ENCODE measurements at places on chromosomes 12 and 14.

DNA sequence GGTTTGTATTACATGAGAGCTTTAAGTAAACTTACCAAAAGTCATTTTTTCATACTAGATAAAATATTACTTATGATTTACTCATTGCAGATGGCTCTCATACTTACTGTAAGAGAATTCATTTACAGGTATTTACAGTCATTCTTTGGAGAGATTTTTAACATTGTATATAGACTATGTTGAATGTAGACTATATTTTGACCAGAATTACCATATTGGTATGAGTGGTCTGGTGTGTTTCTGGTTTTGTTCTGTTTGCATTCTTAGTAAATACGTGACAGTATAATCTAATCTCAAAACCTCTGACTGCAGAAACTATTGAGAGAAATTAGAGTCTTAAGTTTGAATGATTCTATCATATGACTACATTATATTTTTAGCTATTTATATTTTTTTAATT, 91.1 kb downstream of the USP15 start:
- DNase-seq: no peak

- DNase-seq: no peak
These were observed 73.2 kb downstream of the HSD17B6 start for GRCh38 chr12:56836317-56836716.

GRCh38 chr12:107731366-107731765, 29.6 kb downstream of the PRDM4 start:
- DNase-seq: no peak

GRCh38 chr14:22466491-22466890, 122.5 kb downstream of the DAD1 start:
- DNase-seq: no peak

- no peak for DNase-seq
These were observed 12.1 kb downstream of the BHLHE41 start for GRCh38 chr12:26112703-26113147.

GRCh38 chr12:13102461-13103195, 839 bp downstream of the GSG1 start:
- peak; percentile 65 for DNase-seq

DNA sequence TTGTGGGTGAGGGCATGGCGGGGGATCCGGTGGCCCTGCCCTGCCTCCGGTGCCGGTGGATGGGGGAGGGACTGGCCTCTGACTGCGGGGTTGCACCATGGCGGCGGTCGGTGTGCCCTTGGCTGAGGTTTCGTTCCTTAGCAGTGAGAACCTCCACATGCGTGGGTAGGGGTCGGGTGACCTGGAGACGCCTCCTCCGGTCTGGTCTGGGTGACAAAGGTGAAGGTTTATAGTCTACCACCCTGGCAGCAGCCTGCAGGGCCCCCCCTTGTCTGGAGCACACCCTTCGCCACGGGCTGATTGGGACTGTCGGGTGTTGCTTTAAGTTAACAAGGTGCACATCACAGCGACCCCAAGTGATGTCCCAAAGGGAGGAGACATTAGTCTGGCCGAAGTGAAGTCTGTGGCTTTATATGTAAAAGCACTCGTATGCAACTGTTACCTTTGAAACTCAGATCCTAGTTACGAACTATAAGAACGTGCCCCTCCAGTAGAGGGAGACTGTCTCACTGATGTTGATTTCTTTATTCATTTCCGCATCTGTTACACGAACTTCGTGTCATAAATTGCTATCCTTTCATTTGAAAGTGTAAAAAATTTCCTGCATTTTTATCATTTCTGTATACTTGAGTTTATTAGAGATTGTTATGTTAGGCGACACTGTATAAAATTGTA, 74.4 kb downstream of the WDR20 start:
- DNase-seq: no peak

DNA sequence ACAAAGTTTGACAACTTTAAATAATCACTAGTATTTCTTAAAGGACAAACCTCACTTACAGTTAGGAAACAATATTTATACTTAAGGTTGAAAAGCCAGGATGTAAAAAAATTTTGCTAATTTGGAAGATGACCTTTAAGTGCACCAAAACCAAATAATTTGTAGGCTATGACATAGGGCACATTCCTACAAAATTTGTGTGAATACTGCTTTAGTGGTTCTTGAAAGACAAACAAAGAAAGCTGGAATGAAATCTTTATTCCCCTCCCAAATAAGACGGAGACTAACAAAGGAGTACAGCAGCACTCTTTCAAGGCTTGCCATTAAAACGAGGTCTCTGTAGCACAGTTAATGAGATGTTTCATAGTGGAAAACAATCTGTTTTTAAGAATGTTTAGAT, 45.6 kb downstream of the MSRB3 start:
- DNase-seq: no peak

- no peak for DNase-seq
These were observed 99.9 kb downstream of the PHETA1 start for GRCh38 chr12:111268738-111269572.

DNA sequence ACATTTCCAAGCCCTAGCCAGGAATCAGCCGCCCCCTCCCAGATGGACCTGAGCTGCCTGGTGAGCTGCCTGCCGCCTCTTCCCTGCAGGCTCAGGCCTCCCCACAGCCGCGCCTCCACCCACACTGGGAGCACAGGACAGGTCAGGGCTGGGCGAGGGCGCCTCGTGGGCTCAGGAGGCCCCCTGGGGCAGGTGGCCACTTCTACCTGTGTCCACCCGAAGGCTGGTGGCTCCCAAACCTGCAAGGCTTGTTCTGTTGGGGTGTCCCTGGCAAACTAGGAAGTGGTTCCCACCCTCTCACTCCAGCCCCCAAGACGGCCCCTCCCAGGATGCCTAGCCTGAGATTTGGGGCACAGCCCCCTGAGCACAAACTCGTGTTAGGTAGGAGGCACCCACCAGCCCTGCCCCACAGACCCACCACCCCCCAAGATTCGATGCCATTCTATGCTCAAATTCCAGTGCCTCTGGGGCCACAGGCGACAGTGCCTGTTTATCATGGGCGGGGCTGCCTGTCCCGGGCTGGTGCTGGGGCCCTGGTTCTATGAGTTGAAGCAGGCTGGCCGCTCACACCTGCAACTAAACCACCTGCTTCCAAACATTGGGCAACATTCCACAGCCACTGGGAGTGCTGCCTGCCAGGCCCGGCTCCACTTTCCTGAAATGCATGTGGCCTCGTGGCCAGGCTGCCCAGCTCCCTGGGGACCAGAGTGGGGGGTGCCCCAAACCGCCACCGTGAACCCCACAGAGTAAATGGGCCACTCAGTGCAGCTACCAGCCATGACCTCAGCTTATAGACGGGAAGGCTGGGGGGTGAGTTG, 6.8 kb downstream of the MMP17 start:
- DNase-seq: no peak

DNA sequence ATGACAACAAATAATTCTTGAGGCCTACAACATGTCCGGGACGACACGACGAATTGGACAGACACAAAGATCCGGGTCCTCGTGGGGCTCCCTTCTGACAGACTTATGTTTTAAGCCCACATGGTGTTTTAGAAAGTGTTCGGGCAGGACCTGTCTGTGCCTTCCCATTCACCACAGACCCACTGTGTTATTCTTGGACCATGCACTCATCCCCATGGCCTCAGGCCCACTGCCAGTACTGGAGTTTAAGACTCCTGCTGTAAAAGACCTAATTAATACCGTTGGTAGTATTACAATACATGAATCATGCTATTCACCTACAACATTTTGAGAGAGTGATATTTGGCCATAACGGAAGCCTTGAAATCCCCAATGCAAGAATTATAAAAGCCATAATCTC, 20.0 kb downstream of the SLC15A4 start:
- no peak for DNase-seq

DNA sequence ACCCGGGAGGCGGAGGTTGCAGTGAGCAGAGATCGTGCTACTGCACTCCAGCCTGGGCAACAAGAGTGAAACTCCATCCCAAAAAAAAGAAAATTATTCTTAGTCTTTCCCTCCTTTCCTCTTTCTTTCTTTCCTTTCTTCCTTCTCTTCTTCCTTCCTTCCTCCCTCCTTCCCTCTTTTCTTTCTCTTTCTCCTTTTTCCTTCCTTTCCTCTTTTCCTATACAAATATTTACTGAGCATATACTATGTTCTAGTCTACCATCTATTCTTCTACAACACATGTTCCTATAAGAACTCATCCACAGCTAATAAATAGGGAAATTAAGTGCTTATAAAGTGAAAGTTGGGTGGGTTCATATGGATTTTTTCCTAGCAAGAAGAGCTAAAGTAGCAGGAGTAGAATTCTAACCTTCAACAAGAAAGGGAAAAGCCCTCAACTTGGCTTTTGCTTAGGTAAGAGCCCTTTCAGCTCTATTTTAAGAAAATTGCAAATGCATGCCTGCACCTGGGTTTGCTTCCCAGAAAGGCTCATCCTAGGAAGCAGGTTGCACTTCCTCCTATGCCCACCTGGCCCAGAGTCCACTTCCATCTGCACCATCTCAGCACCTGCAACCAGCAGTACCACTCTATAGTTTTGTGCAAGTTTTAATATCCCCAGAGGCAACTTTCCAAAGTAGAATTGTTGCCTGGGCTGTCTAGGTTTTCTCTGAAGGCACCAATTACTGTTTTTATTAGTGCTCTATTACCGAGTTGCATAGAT, 122.0 kb upstream of the CCND2 start:
- no peak for DNase-seq

DNA sequence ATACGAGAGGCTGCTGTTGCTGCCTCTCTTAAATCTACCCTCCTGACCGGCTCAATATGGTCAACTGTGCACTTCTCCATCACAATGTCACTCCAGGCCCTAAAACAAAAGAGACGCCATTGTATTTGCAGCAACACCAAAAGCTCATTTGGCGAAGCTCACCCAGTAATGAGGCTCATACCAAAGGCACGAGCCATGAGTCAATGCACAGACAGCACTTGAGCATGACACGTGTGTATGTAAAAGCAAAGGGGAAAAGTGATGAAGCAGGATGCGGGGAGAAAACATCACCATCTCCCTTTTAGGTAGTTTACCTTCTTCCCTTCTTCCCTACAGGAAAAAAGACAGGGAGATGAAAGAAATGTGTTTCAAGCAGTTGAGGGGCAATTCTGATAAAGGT, 150.3 kb downstream of the FOXN3 start:
- no peak for DNase-seq

DNA sequence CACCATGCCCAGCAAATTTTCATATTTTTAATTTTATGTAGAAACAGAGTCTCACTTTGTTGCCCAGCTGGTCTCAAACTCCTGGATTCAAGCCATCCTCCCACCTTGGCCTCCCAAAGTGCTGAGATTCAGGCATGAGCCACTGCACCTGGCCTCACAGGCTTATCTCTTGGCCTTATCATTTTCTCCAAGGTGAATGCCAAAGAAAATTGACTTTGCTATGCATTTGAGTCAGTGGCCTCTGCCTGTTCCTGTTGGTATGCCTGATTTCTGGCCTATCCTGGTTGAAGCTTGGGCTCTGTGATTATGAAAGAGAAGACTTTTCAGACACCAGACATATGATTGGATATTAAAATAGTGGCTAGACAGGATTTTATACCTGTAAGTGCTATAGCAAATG, 34.2 kb downstream of the MANSC1 start:
- no peak for DNase-seq

DNA sequence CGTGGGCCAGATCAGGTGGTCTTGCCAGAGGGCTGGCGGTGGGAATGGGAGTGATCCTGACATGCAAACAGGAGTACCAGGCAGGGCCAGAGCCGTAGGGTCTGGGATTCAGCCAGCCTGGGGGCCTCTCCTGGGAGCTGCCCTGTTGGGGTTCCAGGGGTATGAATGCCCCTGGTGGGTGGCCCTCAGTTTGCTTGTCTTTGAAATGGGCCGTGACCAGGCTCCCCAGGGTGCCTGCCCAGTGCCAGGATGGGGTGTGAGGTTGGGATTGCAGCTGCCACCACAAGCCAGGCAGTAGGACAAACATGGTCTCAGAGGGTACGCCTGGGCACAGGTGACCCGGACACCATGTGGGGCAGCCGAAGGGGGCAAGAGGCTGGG, 168.8 kb downstream of the KIF26A start:
- no peak for DNase-seq

- no peak for DNase-seq
These were observed 5.0 kb downstream of the PPTC7 start for GRCh38 chr12:110577864-110578693.
